ENCODE measurements at places on chromosomes 11 and 22.

- no peak for DNase-seq
These were observed 556 bp downstream of the CDCA5 start for GRCh38 chr11:65083134-65083833.

DNA sequence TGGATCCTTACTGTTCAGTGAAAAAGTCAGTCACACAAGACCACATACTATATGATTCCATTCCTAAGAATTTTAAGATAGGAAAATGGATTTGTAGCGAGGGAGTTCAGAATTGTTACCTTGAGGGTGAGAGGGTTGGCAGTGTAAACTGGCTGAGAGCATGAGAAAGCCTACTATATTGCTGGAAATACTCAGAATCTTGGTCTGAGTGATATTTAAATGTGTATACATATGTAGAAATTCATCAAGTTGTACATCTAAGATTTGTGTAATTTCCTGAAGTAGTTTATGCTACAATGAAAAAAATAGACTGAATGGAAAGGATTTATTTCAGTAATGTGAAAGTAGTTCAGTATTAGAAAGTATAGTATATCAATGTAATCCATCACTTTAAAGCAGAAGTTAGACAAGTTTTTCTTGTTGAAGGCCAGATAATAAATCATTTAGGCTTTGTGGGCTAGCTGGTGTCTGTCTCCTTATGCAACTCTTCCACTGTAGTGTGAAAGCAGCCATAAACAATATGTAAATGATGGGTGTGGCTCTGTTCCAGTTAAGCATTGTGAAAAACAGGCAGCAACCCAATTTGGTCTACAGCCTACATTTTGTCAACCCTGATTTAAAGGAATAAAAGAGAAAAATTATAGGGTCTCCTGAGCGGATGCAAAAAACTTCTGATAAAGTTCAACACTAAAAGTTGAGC lies 127.2 kb upstream of the THY1 start:
- no peak for DNase-seq

DNA sequence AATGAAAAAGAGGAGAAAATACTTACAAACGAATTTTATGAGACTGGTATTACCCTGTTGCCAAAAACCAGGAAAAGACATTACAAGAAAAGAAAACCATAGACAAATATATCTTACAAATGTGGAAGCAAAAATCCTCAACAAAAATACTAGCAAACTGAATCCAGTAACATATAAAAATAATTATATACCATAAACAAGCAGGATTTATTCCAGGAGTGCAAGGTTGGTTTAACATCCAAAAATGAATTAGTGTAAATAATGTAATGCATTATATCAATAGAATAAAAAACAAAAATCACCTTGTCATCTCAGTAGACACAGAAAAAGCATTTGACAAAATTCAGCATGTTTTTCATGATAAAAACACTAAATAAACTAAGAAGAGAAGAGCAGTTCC lies 7.3 kb downstream of the NF2 start:
- no peak for DNase-seq

DNA sequence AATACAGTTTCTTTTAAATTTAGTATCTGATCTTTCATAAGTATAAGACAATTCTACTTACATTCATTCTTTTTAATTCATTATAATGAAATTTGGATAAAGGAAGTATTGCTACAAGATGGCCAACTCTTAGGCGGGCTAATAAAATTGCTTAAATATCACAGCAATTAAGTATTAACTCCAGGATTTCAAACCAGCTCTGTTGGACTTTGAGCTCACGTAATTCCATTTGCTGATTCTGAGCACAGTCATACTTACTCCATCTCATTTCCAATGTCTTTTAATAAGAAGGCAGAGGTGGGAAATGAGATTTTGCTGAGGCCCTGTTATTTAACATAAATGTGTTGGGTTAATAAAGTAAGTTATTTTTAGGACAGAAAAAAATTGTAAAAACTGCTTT lies 748.1 kb downstream of the KCNA4 start:
- DNase-seq: no peak

DNA sequence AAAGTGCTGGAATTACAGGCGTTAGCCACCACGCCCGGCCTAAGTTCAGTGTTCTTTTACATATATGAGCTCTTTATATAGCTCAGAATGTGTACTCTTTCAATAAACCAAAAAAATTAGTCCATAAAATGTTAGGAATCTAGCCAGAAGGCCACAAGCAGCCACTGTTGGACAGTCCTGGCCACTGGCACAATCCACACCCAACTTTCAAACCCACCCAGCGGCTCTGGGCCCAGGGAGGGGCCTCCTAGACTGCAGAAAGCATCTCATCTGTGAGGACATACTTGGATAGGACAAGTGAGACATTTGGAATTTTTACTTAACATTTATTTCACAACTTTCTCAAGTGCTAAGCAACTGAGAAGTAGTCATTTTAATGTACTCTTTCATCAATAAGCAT lies 6.4 kb downstream of the PACSIN2 start:
- no peak for DNase-seq

GRCh38 chr11:93512073-93512475 lies 31.1 kb downstream of the SMCO4 start:
- no peak for DNase-seq

GRCh38 chr11:118909619-118910308 lies 16.0 kb downstream of the BCL9L start:
- no peak for DNase-seq

- DNase-seq: peak; percentile 59
These were observed 477 bp downstream of the ZBTB16 start for GRCh38 chr11:114059984-114060391.

DNA sequence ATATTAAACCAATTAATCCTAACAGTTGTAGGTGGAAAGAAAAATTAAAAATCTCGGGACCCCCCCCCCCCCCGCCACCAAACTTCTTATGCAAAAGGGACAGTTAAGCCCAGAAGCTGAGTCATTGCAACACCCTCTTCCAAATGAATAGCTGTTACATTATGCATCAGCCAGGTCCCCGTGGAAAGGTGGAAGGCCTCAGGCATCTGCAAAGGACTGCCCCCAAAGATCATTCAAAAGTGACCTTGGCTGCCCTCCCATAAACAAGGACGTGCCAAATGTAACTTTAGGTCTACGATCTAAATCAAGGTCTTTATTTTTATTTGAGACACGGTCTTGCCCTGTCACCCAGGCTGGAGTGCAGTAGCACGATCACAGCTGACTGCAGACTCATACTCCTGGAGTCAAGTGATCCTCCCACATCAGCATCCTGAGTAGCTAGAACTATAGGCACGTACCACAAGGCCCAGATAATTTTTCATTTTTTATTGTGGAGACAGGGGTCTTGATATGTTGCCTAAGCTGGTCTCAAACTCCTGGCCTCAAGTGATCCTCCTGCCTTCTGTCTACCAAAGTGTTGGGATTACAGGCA lies 22.8 kb downstream of the SYN3 start:
- no peak for DNase-seq

GRCh38 chr22:49977578-49977977 lies 17.0 kb downstream of the PIM3 start:
- no peak for DNase-seq

DNA sequence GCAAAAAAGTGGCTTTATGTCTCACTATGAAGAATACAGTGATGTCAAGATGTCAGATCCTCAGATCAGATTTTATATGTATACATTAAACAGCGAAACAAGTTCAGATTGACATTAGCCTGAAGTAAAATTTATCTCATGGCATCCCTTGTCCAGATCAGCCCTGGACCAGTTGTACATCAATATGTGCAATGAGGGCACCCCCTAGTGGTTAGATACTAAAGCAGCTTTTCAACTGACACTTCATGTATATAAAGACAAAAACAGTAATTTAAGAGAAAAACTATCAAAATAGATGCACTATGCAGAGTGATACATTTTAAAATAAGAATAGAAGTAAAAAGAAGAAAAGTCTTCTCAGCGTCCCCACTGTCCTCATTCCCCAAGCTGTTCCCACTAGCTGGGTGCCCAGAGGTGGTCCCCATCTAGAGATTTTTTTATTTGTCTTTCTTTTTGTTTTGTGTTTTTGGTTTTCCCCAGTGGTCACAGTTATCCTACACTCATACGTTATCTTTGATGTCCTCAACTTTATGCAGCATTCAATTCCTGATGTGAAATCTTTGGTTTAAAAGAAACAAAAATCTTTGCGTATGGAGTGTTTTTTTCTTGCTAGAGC lies 2193.4 kb upstream of the RAG2 start:
- DNase-seq: no peak

GRCh38 chr22:43951966-43952365 lies 3.3 kb upstream of the SAMM50 start:
- no peak for DNase-seq

DNA sequence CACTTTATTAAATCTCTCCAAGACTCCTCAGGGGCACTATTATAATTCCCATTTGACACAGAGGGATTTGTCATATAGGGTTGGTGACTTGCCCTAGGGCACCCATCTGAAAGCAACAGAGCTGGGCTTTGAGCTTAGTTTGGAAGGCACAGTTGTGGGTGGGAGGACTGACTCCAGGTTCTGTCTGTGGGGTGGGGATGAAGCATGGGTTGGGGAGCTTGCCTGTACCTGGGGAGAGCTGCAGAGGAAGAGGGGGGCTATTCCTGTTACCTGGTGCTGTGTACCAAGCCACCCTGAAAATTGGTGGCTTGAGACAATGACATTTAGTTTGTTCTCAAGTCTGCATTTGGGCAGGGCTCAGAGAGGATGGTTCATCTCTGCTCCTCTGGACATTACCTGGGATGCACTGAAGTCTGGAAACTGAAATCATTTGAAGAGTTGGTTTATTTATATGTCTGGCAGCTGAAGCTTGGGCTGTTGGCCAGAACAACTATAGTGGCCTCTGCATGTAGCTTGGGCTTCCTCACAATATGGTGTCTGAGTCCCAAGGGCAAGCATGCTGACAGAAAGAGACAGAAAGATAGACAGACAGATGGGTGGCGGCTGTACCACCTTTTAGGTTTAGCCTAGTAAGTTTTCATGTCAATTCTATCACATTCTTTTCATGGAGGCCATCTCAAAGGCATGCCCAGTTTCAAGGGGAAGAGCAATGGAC lies 44.9 kb downstream of the LRRC32 start:
- no peak for DNase-seq

GRCh38 chr22:31929167-31929930 lies 15.0 kb upstream of the YWHAH start:
- DNase-seq: no peak

- DNase-seq: no peak
These were observed 9.6 kb upstream of the KCNQ1OT1 start for GRCh38 chr11:2709429-2709828.

All from T-helper 2 cell (primary cell).